GM23248 (cell line): ENCODE measurements at places on chromosomes 13 and 19. TPM values are rescaled to one million over a fixed set of nuclear protein-coding genes. Genes with fewer than 3 reads are reported as not detected.

The RFPL4A gene
- total RNA-seq, result not detected in 2 replicates

The RDH8 gene
- 0.97 TPM in 1 of 2 replicates, not detected in the other for total RNA-seq

The RGL3 gene
- 0.54 and 5.9 TPM in 2 replicates for total RNA-seq

The SIPA1L3 gene
- 12.1 and 34.3 TPM in 2 replicates for total RNA-seq
